Testis (tissue), 5 donors: ENCODE measurements at places on chromosomes 13 and 19. TPM values are rescaled to one million over a fixed set of nuclear protein-coding genes. Genes with fewer than 3 reads are reported as not detected.

The ATP8B3 gene
- 33.2 TPM for total RNA-seq

The SOHLH2 gene
- total RNA-seq, result 17.9 TPM

The ZNF546 gene
- 21.7 TPM for total RNA-seq

The GDF15 gene
- 2.5 TPM for total RNA-seq

The FCAR gene
- total RNA-seq, result not detected

The PDX1 gene
- total RNA-seq, result 0.12 TPM

The OSCAR gene
- 1.2 TPM for total RNA-seq

The CEACAM4 gene
- 1.7 TPM for total RNA-seq

The LILRB4 gene
- total RNA-seq, result 1.0 TPM

The RNF113B gene
- 41.5 TPM for total RNA-seq

The CHST8 gene
- 0.79 TPM for total RNA-seq

The FCER2 gene
- total RNA-seq, result 0.87 TPM

The RNF126 gene
- 148 TPM for total RNA-seq

The PLK5 gene
- total RNA-seq, result 31.5 TPM

The TTC9B gene
- total RNA-seq, result 0.50 TPM

The ZNF83 gene
- total RNA-seq, result 50.8 TPM

The ELSPBP1 gene
- total RNA-seq, result 0.25 TPM

The TBCB gene
- total RNA-seq, result 226 TPM

The OR7C2 gene
- total RNA-seq, result not detected

The FOSB gene
- 3.9 TPM for total RNA-seq

The PLVAP gene
- total RNA-seq, result 3.4 TPM

The RDH8 gene
- not detected for total RNA-seq

The NR1H2 gene
- 93.8 TPM for total RNA-seq

The C19orf73 gene
- total RNA-seq, result 4.0 TPM

The IGSF23 gene
- total RNA-seq, result 0.79 TPM

The CBY2 gene
- 49.1 TPM for total RNA-seq

The IGFL1 gene
- total RNA-seq, result not detected

The TMEM86B gene
- 13.9 TPM for total RNA-seq

The DHDH gene
- total RNA-seq, result 2.3 TPM

The CAPN12 gene
- total RNA-seq, result 4.6 TPM

The SIGLEC12 gene
- not detected for total RNA-seq
